Lower leg skin (tissue), 4 donors: ENCODE measurements at places on chromosomes 1 and 21. TPM values are rescaled to one million over a fixed set of nuclear protein-coding genes. Genes with fewer than 3 reads are reported as not detected.

MRPL24 gene
- total RNA-seq, result 39.2 TPM

CEPT1 gene
- 34.0 TPM for total RNA-seq

INPP5B gene
- total RNA-seq, result 12.9 TPM

ACTL8 gene
- not detected for total RNA-seq

ZNF362 gene
- total RNA-seq, result 15.6 TPM

LDLRAD1 gene
- not detected for total RNA-seq

UBL4B gene
- total RNA-seq, result not detected

KCND3 gene
- 9.1 TPM for total RNA-seq
